ENCODE measurements at places on chromosomes 4 and X. TPM values are rescaled to one million over a fixed set of nuclear protein-coding genes. Genes with fewer than 3 reads are reported as not detected.

- H3K27ac ChIP-seq, result peak overlapping the region; percentile 96
- DNase-seq, result peak; percentile 72
- H3K27me3 ChIP-seq, result no peaks in the 10 kb centered on the region
These were observed 2.3 kb downstream of the MAML3 start for GRCh38 chr4:140151699-140152012.

GRCh38 chrX:39965051-39965573 is 132.6 kb downstream of the BCOR start:
- peaks cover 3% of the 10 kb centered on the region for H3K4me1 ChIP-seq
- peaks cover 2% of the 10 kb centered on the region for H3K27me3 ChIP-seq
- DNase-seq, result no peak
- H3K27ac ChIP-seq, result no peak overlapping the region

- DNase-seq, result no peak
- no peak overlapping the region for H3K4me3 ChIP-seq
- peaks cover 16% of the 10 kb centered on the region for H3K4me1 ChIP-seq
- no peak overlapping the region for H3K27ac ChIP-seq
These were observed 190.6 kb downstream of the CEP135 start for GRCh38 chr4:56139241-56139827.

PABPC1L2B gene
- total RNA-seq, result not detected

- no peaks in the 10 kb centered on the region for H3K27me3 ChIP-seq
- DNase-seq, result no peak
- peaks cover 5% of the 10 kb centered on the region for H3K36me3 ChIP-seq
- peak overlapping the region; percentile 85 for H3K27ac ChIP-seq
- H3K4me1 ChIP-seq, result peaks cover 34% of the 10 kb centered on the region
These were observed 60.1 kb downstream of the TSC22D3 start for GRCh38 chrX:107715331-107716117.
